ENCODE measurements at places on chromosomes 4 and X. TPM values are rescaled to one million over a fixed set of nuclear protein-coding genes. Genes with fewer than 3 reads are reported as not detected.

DNA sequence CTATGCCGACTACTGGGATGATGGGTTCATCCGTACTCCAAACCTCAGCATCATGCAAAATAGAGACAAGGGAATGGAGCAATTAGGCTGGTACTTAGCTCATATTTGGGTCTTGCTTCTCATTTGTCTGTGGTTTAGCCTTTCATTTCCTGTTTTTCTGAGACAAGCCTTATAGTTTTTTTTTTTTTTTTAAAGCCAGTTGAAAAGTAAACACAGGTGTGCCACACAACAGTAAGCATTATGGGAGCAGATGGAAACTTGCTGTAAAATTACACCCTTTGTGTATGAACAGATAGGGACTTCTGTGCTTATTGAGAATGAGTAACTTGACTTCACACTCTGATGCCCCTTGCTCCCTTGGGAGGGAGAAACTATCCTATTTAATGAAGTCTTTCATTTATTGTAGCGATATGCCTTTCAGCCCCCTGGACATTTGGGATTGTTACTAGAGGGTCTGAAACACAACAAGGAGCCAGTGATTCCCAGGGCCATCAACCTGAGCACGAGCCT, 13.7 kb downstream of the RASSF6 start:
- no peaks in the 10 kb centered on the region for H3K36me3 ChIP-seq
- H3K27ac ChIP-seq: no peak overlapping the region
- no peak overlapping the region for H3K4me3 ChIP-seq
- H3K27me3 ChIP-seq: no peaks in the 10 kb centered on the region
- peaks cover 5% of the 10 kb centered on the region for H3K4me1 ChIP-seq

DNA sequence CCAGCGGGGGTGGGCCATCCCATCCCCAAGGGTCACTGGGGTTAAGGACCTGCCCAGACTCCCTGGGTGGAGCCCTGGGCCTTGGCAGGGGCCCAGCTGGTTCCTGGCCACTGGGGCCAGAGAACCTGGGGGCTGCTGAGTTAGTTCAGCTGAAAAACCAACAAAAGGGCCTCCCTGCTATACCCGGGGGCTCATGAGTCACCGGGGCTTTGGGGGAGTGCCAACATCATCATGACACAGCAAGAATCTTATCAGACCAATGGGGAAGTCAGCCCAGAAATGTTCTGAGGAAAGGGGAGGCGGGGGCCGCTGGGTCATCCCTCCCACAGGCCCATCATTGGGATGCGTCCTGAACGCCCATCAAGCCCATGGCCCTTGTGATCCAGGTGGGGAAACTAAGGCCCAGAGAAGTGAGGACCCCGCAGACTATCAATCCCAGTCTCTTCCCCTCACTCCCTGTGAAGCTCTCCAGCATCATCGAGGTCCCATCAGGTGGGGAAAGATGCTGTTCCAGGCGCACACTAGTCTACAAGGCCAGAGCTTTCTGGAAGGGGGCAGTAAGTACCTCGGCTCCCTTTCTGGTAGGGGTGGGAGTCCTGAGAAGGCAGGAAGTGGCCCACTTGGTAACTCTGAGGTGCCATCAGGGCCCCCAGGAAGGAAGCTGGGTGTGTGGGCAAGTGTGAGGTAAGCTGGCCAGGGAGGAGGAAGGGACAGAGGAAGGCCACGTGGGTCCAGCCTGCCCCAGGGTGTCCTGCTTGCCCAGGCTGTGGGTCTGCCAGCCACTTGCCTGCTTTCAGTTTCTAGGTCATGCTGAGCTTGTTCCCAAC, 4.5 kb downstream of the G6PD start:
- H3K27me3 ChIP-seq: no peaks in the 10 kb centered on the region
- no peak overlapping the region for H3K4me3 ChIP-seq
- H3K4me1 ChIP-seq: peaks cover 45% of the 10 kb centered on the region
- no peak for DNase-seq

- H3K4me1 ChIP-seq: no peaks in the 10 kb centered on the region
- H3K27ac ChIP-seq: no peak overlapping the region
- no peak overlapping the region for H3K4me3 ChIP-seq
- no peaks in the 10 kb centered on the region for H3K36me3 ChIP-seq
- no peak for DNase-seq
These were observed 163.0 kb downstream of the FRMPD4 start for GRCh38 chrX:12301288-12301687.

- H3K27ac ChIP-seq: no peak overlapping the region
- no peak for DNase-seq
- no peaks in the 10 kb centered on the region for H3K36me3 ChIP-seq
- no peaks in the 10 kb centered on the region for H3K4me1 ChIP-seq
- no peak overlapping the region for H3K4me3 ChIP-seq
These were observed 513.8 kb upstream of the FAM241A start for GRCh38 chr4:111631215-111631999.

DNA sequence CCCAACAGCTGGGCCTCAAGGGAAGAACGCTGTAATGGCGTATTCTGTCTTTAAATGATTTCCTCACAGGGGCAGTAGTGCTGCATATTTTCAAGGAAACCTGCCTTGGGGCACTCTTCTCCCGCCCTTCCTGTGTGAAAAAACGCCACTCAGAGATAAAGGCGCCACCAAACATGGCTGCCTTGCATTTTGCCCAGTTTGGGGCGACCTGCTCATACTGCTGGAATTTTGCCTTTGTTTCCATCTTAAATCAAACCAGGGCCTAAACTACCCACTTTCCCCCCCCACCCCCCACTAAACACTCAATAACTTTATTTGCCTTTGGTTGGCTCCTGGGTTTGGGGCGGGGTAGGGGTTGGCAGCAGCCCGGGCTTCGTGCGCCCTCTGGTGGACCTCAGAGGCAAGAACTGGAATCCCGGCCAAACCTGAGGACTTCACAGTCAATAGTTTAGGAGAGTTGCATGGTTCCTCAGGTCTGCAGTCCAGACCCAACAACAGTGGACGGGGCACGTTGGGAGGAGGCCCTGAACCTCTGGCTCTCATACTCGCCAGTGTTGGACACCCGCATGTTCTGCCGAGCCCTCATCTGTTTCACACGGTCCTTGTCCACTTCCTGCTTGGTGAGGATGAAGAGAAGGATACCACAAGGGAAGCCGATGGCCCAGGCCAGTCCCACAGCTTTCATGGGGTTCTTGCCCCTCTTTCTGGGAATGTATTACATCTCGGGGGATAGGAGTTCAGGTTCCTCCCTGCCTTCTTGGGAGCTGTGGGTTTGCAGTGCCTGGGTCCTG, 220.1 kb upstream of the STK26 start:
- no peaks in the 10 kb centered on the region for H3K36me3 ChIP-seq
- H3K4me3 ChIP-seq: no peak overlapping the region
- peaks cover 2% of the 10 kb centered on the region for H3K4me1 ChIP-seq
- DNase-seq: peak; percentile 10

The RAP1GDS1 gene
- total RNA-seq: 22.3 TPM

DNA sequence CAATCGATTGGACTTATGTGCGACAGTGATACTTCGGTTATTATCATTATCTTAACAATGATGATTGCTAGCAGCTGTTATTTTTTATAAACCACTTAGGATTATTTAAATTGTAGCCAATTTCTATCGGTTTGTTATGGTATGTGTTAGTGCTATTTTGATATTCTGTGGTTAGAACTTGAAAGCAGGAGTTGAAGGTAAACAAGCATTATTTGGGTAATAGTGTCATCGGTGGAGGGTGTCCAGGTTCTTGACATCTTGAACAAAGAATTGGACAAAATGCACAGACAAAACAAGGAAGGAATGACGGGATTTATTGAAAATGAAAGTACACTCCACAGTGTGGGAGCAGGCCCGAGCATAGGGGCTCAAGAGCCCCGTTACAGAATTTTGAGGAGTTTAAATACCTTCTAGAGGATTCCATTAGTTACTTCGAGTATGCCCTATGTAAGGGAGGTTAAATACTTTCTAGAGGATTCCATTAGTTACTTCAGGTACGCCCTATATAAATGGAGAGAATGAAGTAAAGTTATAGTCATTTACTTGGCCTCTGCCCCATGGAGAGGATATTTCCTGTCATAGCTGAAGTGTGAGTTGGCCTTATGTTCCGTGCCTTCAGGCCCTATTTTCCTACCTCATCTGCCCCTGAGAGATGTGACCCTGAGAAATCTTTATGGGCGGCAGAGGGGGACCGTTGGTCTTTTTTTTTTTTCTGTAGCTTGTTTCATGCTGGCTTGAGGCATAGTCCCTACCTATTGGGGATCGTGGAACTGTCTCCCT, 13.1 kb downstream of the MOB1B start:
- H3K36me3 ChIP-seq: no peaks in the 10 kb centered on the region
- no peak for DNase-seq
- H3K27ac ChIP-seq: no peak overlapping the region
- peaks cover 2% of the 10 kb centered on the region for H3K4me1 ChIP-seq
- H3K27me3 ChIP-seq: no peaks in the 10 kb centered on the region

DNA sequence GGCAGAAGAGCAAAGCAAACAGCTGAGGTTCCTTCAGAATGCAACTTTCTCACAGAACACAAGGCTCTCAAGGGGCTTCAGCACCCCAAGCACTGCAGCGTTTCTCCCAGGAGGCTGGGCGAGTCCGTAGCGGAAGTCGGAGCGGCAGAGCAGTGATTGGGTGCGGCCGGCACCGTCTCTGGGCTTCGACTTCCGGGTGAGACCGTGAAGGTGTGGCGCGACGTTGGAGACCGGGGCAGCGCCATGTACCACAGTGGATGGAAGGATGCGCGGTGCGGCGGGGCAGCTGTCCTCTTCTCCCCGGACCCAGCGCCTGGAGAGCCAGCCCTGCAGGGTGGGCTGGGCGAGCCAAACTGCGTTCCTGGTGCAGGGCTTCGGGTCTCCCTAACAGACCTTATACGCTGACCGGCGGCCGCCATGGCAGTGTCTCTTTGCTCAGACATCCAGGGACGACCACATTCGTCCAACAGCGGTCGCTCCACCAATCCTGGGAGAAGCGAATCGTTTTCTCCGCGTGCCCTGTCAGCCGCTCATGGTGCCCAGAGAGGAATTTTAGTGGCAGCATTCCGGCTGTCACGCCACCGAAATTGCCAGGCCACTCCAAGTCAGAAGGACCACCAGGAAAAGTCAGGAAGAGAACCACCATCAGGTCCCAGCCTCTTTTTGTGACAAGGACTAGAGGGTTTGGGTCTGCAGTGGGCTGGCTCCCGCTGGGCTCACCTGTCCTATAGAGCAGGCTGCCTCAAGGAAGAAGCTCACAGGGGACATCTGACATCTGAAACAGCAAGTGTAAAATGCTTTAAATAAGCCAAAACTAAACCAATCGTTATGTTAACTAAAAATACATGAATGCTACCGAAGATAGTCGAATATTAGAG, 20.5 kb downstream of the TRIM61 start:
- no peak overlapping the region for H3K27ac ChIP-seq
- H3K4me3 ChIP-seq: peak overlapping the region; percentile 81
- H3K36me3 ChIP-seq: no peaks in the 10 kb centered on the region
- peak; percentile 84 for DNase-seq
- peaks cover 11% of the 10 kb centered on the region for H3K4me1 ChIP-seq

The TBX22 gene
- not detected for total RNA-seq

DNA sequence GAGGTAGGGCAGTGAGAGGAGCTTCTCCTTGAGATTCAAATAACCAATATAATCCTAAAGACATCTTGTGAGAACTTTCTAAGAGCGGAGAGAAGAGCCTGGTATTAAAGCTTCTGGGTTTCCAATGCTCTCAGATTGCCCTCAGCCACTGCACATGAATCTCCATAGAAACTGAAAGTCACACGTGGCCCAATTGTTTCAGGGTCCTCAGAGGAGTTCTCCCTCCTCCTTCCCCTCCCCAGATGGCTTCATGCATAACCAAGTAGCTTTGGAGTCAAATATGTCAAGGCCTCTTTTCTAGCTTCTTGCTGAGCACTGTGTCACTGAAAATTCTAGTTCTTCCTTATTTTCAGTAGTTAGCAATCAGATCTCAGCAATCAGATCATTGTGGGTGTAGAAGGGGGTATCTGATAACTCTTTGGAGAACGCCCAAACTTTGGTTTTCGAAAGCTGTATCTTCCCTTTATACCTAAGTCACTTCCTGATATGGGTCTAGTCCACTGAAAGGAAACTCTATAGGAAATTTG, 2.2 kb downstream of the BTK start:
- no peaks in the 10 kb centered on the region for H3K4me1 ChIP-seq
- H3K4me3 ChIP-seq: no peak overlapping the region
- no peaks in the 10 kb centered on the region for H3K36me3 ChIP-seq
- no peaks in the 10 kb centered on the region for H3K27me3 ChIP-seq
- no peak overlapping the region for H3K27ac ChIP-seq

The KCNE5 gene
- total RNA-seq: not detected

- H3K27ac ChIP-seq: no peak overlapping the region
- no peaks in the 10 kb centered on the region for H3K4me1 ChIP-seq
- DNase-seq: no peak
- no peaks in the 10 kb centered on the region for H3K36me3 ChIP-seq
- H3K4me3 ChIP-seq: no peak overlapping the region
These were observed 78.3 kb downstream of the CLDN22 start for GRCh38 chr4:183241721-183242151.

The EDA2R gene
- total RNA-seq: 0.17 TPM

DNA sequence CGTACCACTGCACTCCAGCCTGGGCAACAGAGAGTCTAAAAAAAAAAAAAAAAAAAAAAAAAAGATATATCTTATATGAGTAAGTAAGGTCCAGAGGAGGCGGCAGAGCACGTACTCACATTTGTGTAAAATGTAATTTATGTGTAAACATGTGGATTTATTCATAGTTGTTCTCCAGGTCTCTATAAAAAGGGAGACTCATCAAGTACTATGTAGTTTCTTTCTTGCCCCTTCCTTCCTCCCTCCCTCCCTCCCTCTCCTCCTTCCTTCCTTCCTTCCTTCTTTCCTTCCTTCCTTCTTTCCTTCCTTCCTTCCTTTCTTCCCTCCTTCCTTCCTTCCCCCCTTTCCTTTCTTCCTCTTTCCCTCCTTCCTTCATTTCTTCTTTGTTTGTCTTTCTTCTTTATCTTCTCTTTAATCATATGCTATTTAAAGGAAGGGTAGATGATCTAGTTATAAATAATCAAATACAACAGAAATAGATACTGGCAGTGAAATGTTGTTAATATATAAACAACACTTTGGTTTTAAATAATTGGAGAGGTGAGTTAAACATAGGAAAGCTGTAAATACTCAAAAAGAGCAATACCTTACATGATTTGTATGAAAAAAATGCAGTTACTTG, 344.8 kb downstream of the ANK2 start:
- H3K4me3 ChIP-seq: no peak overlapping the region
- H3K4me1 ChIP-seq: no peaks in the 10 kb centered on the region
- no peak for DNase-seq
- no peaks in the 10 kb centered on the region for H3K36me3 ChIP-seq
